Mammary epithelial cell (primary cell): ENCODE measurements at places on chromosomes 12 and 14.

DNA sequence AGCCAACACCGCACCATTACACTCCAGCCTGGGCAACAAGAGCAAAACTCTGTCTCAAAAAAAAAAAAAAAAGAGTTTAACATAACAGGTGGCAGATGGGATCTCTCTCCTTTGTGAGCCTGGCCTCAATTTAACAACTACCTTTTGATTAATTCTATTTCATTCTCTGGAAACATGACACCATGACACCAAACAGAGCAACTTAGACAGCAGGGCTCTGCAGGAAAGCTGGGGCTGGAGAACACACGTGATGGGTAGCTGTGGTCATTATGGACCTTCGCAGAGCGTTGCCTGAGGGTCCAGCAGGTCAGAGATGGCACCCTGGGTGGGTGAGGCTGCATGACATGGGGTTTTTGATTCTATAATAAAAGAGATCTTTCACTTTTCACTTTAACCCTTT, 1.7 kb upstream of the DGLUCY start:
- no peak for DNase-seq

DNA sequence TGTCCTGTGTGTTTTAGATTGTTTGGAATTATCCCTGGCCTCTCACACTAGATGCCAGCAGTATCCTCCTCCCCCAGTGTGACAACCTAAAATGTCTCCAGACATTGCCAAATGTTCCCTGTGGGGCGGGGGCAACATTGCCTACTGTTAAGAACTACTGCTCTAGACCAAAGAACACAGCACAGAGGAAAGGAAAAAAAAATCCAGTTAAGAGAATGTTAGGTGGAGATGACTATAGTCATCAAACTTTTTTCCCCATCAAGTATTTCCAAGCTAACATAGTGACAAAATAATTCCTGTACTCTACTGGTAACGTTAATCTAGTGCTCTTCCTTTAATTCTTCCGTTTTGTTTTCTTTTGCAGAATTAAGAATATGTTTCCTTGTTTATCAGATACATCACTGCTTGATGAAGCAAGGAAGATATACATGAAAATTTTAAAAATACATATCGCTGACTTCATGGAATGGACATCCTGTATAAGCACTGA, 3.5 kb downstream of the CDKN1B start:
- DNase-seq = peak; percentile 41

GRCh38 chr12:52608161-52608560, 6.9 kb upstream of the KRT72 start:
- DNase-seq = no peak

GRCh38 chr14:72430457-72430856, 463.4 kb downstream of the DPF3 start:
- DNase-seq = no peak

GRCh38 chr14:71354801-71355200, 447.5 kb downstream of the PCNX1 start:
- DNase-seq = peak; percentile 64

GRCh38 chr14:69270795-69271708, 11.1 kb downstream of the GALNT16 start:
- no peak for DNase-seq
